Mesothelial cell of epicardium (in vitro differentiated cells): ENCODE measurements at places on chromosomes 4 and X. TPM values are rescaled to one million over a fixed set of nuclear protein-coding genes. Genes with fewer than 3 reads are reported as not detected.

- no peak for DNase-seq
Observed at GRCh38 chr4:181962321-181962720, 280.9 kb upstream of the TENM3 start.

DNA sequence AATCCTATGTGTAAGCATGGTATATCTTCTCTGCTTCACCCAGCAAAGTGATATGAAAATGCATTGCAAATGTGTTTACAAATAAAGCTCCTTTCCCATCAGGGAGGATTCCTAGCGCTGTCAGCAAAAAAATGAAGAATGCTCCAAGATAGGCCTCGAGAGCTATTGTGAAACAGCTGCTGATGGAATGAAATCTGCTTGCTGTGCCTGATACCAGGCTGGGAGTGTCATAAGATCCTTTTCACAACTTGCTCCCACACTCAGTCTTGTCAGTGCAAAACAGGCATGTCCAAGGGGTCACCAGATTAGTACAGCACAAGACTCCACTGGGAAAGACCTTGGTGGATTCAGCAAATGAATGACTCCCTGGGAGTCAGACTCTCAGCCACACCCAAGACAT lies 34.1 kb downstream of the HNRNPH2 start:
- DNase-seq, result no peak

The SLC2A9 gene
- 4.8 to 5.1 TPM (median 5.0 TPM) in 3 replicates for total RNA-seq

GRCh38 chrX:16586377-16587112 lies 63.4 kb upstream of the S100G start:
- DNase-seq, result no peak

The DGAT2L6 gene
- total RNA-seq, result not detected in 3 replicates

- DNase-seq, result peak; percentile 62
Observed at GRCh38 chr4:89307446-89308160, at the start of gene GPRIN3. Gene GPRIN3, minus strand, starts transcription at chr4:89307800. Its CDS starts 57,690 bp downstream, at chr4:89250110.
